ENCODE measurements at places on chromosomes 13 and 19. TPM values are rescaled to one million over a fixed set of nuclear protein-coding genes. Genes with fewer than 3 reads are reported as not detected.

The DOCK9 gene
- 99.8 TPM for total RNA-seq

The PRODH2 gene
- not detected for total RNA-seq

The RNF225 gene
- 0.27 TPM for total RNA-seq

The IFNL1 gene
- total RNA-seq: 0.25 TPM

The CYP2S1 gene
- total RNA-seq: 0.23 TPM

The ZNF431 gene
- 21.5 TPM for total RNA-seq

The CYP4F8 gene
- not detected for total RNA-seq

The LMTK3 gene
- 3.4 TPM for total RNA-seq

The ZNF570 gene
- total RNA-seq: 4.4 TPM

The N4BP2L1 gene
- total RNA-seq: 22.6 TPM

The ZNF284 gene
- total RNA-seq: 1.4 TPM

The PODNL1 gene
- total RNA-seq: not detected

The WDR62 gene
- total RNA-seq: 32.6 TPM

The MIDN gene
- 66.0 TPM for total RNA-seq

The SYCN gene
- not detected for total RNA-seq

The SLC27A5 gene
- 15.3 TPM for total RNA-seq

The F7 gene
- total RNA-seq: not detected

The COL4A2 gene
- total RNA-seq: not detected

The LIG4 gene
- 8.9 TPM for total RNA-seq

The DDA1 gene
- 33.7 TPM for total RNA-seq

The KHSRP gene
- total RNA-seq: 320 TPM

The LRRC63 gene
- 1.1 TPM for total RNA-seq

The HSPB6 gene
- not detected for total RNA-seq

The CPB2 gene
- total RNA-seq: not detected

The ZNF649 gene
- 13.0 TPM for total RNA-seq

The CDX2 gene
- not detected for total RNA-seq

The ANGPTL8 gene
- not detected for total RNA-seq

The KLK14 gene
- total RNA-seq: 0.64 TPM

The KLK7 gene
- not detected for total RNA-seq

The PSG11 gene
- total RNA-seq: not detected

The CFAP97D2 gene
- total RNA-seq: 0.18 TPM

The VSIG10L gene
- total RNA-seq: 2.4 TPM

The NTF4 gene
- not detected for total RNA-seq

The CEACAM7 gene
- total RNA-seq: not detected

The ATXN8OS gene
- total RNA-seq: not detected

The HSPH1 gene
- 171 TPM for total RNA-seq

The ZNF805 gene
- 8.1 TPM for total RNA-seq

The TNFSF9 gene
- total RNA-seq: 1.6 TPM

The TEX29 gene
- 0.27 TPM for total RNA-seq

The CABP5 gene
- total RNA-seq: not detected

The COMP gene
- total RNA-seq: not detected

The S1PR4 gene
- 236 TPM for total RNA-seq

The C19orf67 gene
- 0.30 TPM for total RNA-seq

The ZNF813 gene
- total RNA-seq: 2.8 TPM

The GTF2F2 gene
- total RNA-seq: 19.9 TPM

The REXO1 gene
- total RNA-seq: 49.2 TPM

The ZNF121 gene
- total RNA-seq: 50.8 TPM

The ZNF490 gene
- total RNA-seq: 13.2 TPM

The SULT2A1 gene
- total RNA-seq: not detected

The KLK5 gene
- total RNA-seq: not detected

The C2CD4C gene
- total RNA-seq: 0.09 TPM

The MRPL4 gene
- 77.9 TPM for total RNA-seq

The CRLF1 gene
- not detected for total RNA-seq

The CD22 gene
- 0.70 TPM for total RNA-seq

The FCER2 gene
- not detected for total RNA-seq

The CLEC4M gene
- not detected for total RNA-seq

The TPTE2 gene
- 0.14 TPM for total RNA-seq

The TPP2 gene
- 95.8 TPM for total RNA-seq

The SYNGR4 gene
- not detected for total RNA-seq

The DMKN gene
- total RNA-seq: not detected

Data from T-helper 2 cell treated with Interferon-gamma antibody and Interleukin-4, amounts not matched to agents 100 ng/mL and 5 ng/mL, for 36 hours (primary cell).